Left ventricle myocardium superior (tissue), 1 donor: ENCODE measurements at places on chromosomes 7 and 10. TPM values are rescaled to one million over a fixed set of nuclear protein-coding genes. Genes with fewer than 3 reads are reported as not detected.

PRRT4 gene
- total RNA-seq, result 1.6 TPM

MTURN gene
- 18.8 TPM for total RNA-seq

HMX2 gene
- not detected for total RNA-seq

NXPH1 gene
- total RNA-seq, result not detected

TLX1 gene
- total RNA-seq, result not detected

CLCN1 gene
- total RNA-seq, result not detected

CLRN3 gene
- total RNA-seq, result not detected

C10orf105 gene
- total RNA-seq, result 0.07 TPM

RELN gene
- 2.5 TPM for total RNA-seq

PLCE1 gene
- total RNA-seq, result 4.6 TPM

PTPN20 gene
- total RNA-seq, result 15.7 TPM

CUZD1 gene
- total RNA-seq, result 0.12 TPM

SVOPL gene
- not detected for total RNA-seq

IRF5 gene
- 2.9 TPM for total RNA-seq

OPN1SW gene
- not detected for total RNA-seq

VAX1 gene
- total RNA-seq, result not detected

CTAGE6 gene
- not detected for total RNA-seq

COMMD3 gene
- total RNA-seq, result 83.5 TPM

ENTPD1 gene
- 7.5 TPM for total RNA-seq

DYNC1I1 gene
- total RNA-seq, result 39.0 TPM

HKDC1 gene
- total RNA-seq, result not detected

ITGA8 gene
- total RNA-seq, result 0.82 TPM

MUC3A gene
- 0.57 TPM for total RNA-seq

RADIL gene
- 2.8 TPM for total RNA-seq

HMX3 gene
- total RNA-seq, result not detected

PDLIM1 gene
- total RNA-seq, result 231 TPM

OPALIN gene
- total RNA-seq, result not detected

UTF1 gene
- total RNA-seq, result not detected

TWIST1 gene
- total RNA-seq, result 1.3 TPM

BUD23 gene
- 79.8 TPM for total RNA-seq

CC2D2B gene
- total RNA-seq, result 0.45 TPM

KCNH2 gene
- 107 TPM for total RNA-seq

ZNF777 gene
- total RNA-seq, result 8.4 TPM

KNDC1 gene
- total RNA-seq, result 0.20 TPM

XRCC2 gene
- 0.67 TPM for total RNA-seq

ZEB1 gene
- total RNA-seq, result 86.7 TPM

TMEM270 gene
- total RNA-seq, result not detected

PRSS37 gene
- not detected for total RNA-seq

CLEC2L gene
- not detected for total RNA-seq

HOGA1 gene
- total RNA-seq, result 11.9 TPM
